T1000 (cell line): ENCODE measurements at places on chromosomes 2 and 18.

- no peak for DNase-seq
These were observed 21.5 kb upstream of the PKDCC start for GRCh38 chr2:42026272-42026671.

DNA sequence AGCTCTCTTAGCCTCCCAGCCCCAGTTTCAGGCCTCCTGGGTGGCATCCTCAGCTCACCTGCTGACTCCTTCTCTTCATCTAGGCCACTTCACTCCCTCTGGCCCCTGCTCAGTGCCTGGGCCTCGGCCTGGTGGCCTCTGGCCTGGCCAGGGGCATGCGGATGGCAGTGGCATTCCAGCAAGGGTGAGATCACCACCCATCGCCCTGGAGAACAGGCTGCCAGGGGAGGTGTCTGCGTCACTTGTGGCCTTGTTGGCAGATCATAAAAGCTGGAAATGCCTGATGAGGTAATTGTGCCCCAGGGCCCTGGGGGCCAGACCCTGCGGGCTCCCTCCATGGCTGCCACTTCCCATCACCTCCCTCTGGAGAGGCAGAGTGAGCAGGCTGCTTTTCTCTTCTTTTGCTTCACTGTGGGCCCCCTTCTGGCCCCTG, 72.5 kb upstream of the SMAD2 start:
- DNase-seq: peak; percentile 89

GRCh38 chr18:45838302-45839070, 13.0 kb downstream of the SIGLEC15 start:
- DNase-seq: no peak

GRCh38 chr2:19020144-19021099, 338.0 kb downstream of the OSR1 start:
- DNase-seq: no peak

DNA sequence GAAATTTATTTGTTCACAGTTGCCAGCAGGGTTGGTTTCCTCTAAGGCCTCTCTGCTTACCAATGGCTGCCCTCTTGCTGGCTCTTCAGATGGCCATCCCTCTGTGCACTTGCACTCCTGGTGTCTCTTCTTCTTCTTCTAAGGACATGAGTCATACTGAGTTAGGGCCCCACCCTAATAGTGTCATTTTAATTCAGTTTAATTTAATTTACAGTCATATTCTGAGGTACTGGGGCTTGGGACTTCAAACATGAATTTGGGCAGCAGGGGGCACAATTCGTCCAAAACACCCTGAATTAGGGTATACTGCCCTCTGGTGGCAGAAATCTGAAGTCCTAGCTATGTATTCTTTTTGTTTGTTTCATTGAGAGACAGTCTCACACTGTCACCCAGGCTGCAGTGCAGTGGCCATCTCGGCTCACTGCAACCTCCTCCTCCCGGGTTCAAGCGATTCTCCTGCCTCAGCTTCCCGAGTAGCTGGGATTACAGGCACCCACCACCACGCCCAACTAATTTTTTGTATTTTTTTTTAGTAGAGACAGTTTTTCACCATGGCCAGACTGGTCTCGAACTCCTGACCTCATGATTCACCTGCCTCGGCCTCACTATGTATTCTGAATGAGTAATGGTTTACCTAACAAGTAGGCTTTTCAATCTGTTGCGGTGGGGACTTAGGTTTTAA, 19.8 kb downstream of the SLC4A1AP start:
- peak; percentile 55 for DNase-seq

- DNase-seq: no peak
These were observed 78.3 kb upstream of the MAP4K3 start for GRCh38 chr2:39515273-39515896.

DNA sequence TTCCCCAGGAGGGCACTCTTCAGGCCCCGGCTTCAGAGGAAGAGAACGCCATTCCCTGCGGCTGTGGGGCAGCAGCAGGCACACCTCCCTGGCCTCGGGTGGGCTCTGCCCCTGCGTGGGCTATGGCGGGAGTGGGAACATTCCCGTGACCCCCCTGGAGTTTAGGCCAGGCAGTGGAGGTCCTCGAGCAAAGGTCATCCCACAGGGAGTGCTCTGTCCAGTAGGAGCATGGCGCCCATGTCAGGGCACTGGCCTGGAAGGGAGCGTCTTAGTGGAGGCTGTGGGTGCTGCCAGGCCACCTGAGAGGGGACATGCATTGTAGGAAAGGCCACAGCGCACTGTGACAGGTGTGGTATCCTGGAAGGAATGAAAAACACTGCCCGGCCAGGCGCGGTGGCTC, 9.2 kb upstream of the NFATC1 start:
- no peak for DNase-seq

- no peak for DNase-seq
These were observed 94.9 kb downstream of the RNF152 start for GRCh38 chr18:61797696-61798590.

- no peak for DNase-seq
These were observed at the start of gene CAPG for GRCh38 chr2:85409845-85410583. TSS of gene CAPG (minus strand) at chr2:85410366. CDS start at chr2:85402145, 8,221 bp downstream.

GRCh38 chr2:89831641-89832498, 1140.4 kb downstream of the RPIA start:
- no peak for DNase-seq

DNA sequence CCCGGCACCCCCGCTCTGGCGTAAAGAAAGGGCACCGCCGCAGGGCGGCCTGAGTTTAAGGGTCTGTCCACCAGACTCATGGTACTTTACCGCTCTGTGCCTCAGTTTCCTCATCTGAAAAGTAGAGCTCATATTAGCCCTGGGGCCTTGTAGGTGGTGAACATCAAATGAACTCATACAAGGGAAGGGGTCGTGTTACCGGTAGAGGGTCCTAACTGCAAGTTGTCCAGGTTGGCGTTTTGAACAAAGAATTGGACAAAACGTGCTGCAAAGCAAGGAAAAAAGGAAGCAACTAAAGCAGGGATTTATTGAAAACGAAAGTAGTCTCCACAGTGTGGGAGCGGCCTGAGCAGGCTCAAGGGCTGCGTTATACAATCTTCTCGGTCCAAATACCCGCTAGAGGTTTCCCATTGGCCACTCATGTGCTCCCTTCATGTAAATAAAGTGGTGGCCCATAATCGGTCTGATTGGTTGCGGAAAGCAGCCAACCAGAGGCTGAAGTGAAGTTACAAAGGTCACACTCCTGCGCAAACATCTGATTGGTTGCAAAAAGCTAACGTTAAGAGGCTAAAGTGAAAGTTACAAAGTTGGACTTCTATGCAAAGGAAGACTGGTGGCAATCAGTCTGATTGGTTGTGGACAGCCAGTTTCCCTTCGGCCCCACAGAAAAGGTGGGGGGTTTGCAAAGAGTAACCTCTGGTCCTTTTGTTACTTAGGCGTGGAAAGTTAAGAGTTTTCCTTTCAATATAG, 80.7 kb upstream of the LDLRAD4 start:
- DNase-seq: peak; percentile 47

GRCh38 chr2:7703543-7704144, 786.4 kb downstream of the RNF144A start:
- DNase-seq: no peak

DNA sequence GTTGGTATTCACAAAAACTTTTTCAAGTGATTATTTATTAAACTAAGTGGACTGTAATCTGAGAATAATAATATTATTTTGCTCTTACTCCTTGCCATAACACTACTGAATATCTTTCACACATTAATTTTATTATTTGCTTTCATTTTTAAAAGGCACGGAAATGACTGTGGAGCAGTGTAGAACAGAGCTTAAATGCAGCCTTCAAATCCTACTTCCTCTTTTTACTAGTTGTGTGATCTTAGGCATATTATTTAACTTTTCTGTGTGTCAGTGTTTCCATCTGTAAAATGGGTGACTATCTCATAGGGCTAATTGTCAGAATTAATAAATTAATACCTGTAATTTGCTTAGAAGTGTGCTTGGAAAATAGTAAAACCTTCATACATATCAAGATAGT, 55.5 kb upstream of the SLC8A1 start:
- no peak for DNase-seq

DNA sequence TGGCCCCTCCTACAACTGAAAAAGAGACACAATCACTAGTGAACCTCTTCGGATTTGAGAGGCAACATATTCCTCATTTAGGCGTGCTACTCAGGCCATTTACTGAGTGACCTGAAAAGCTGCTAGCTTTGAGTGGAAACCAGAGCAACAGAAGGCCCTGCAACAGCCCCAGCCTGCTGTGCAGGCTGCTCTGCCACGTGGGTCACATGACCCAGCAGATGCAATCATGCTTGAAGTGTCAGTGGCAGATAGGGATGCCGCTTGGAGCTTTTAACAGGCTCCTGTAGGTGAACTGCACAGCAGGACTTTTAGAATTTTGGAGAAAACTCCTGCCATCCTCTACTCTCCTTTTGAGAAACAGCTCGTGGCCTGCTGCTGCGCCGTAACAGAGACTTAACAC, 578.6 kb upstream of the RAB6C start:
- no peak for DNase-seq

DNA sequence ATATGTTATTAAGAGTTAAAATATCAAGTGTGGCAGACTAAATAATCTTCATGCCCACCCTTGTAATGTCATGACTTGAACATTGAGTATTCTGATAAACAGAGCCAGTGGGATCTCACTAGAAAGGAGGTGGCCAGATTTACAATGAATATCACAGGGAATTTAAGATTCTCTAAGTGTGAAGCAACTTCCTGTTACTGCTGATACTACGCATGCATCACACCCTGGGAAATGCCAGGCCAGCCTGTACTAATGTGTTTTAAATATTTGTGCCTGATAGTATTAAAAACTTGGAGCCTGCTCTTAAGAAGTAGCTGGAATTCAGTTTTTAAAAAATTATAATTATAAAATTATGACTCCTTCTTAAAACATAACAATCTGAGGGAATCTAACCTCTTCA, 148.3 kb downstream of the LAMA3 start:
- no peak for DNase-seq
